Upper lobe of left lung (tissue), 6 donors: ENCODE measurements at places on chromosomes 16 and 17. TPM values are rescaled to one million over a fixed set of nuclear protein-coding genes. Genes with fewer than 3 reads are reported as not detected.

- peak overlapping the region; percentile 95 for H3K27ac ChIP-seq
- no peak for DNase-seq
- H3K4me1 ChIP-seq = peaks cover 20% of the 10 kb centered on the region
- H3K36me3 ChIP-seq = peaks cover 15% of the 10 kb centered on the region
- no peaks in the 10 kb centered on the region for H3K27me3 ChIP-seq
Observed at GRCh38 chr17:7915179-7915610, 894 bp downstream of the RNF227 start.

DNA sequence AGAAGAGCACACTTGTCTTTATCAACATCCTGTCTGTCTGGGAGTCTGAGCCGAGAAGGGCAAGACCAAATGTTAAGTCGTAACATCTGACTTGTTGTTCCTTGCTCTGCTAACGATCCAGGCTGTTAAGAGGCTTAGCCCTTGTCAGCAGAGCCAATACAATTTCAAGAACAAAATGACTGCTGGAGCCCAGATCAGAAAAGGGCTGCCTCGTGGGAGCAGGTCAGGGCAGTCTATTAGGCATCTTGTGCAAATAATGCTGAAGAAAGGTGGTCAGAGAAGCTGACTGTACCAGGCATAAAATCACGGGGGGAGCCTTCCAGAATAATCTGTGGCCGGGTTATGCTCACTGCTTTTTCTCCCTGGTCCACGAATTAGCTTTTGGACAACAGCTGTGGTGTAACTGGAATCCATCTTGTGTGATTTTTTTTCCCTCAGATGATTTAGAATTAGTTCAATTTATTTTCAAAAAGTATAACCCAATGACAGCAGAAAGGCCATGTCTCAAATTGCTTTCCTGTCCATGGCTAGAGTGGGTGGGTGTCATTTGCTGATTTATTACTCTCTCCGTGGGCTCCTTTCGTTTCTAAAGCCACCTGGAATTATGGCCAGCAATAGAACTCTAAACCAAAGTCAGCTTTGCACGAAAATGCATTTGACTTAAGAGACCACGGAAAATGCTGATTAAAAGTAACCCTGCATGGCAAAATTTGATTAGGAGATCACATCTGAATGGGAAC is 221.1 kb upstream of the HSBP1 start:
- H3K27ac ChIP-seq = no peak overlapping the region
- no peak for DNase-seq
- H3K4me3 ChIP-seq = no peak overlapping the region
- H3K36me3 ChIP-seq = no peaks in the 10 kb centered on the region

Gene TNFRSF12A
- 56.6 TPM for total RNA-seq

DNA sequence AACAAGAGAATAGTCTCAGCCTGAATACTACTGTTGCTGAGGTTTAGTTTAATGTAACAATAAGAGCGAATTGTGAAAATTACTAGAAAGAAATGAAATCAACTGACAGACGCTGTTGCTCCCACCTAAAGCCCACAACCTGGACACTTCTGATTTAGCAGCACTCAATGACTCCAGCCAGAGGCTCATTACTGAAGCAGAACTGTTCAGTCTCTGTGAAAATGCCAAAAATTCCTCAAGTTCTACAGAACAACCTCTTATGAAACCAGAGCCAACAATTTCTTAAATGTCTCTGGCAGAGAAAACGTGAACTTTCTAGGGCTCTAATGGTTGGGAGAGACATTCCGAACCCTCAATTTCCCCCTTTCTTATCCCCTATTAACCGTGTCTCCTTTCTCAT is 9.9 kb downstream of the PSME3IP1 start:
- H3K4me1 ChIP-seq = peaks cover 11% of the 10 kb centered on the region
- no peak for DNase-seq
- no peak overlapping the region for H3K27ac ChIP-seq
- no peak overlapping the region for H3K4me3 ChIP-seq
- no peaks in the 10 kb centered on the region for H3K27me3 ChIP-seq

- H3K27ac ChIP-seq = no peak overlapping the region
- H3K36me3 ChIP-seq = no peaks in the 10 kb centered on the region
- H3K4me3 ChIP-seq = no peak overlapping the region
Observed at GRCh38 chr16:17323171-17323570, 147.6 kb downstream of the XYLT1 start.

Gene TEX14
- total RNA-seq = 1.0 TPM

GRCh38 chr17:75791254-75791653 is 6.6 kb downstream of the UNK start:
- no peaks in the 10 kb centered on the region for H3K27me3 ChIP-seq
- no peak for DNase-seq
- no peak overlapping the region for H3K4me3 ChIP-seq
- H3K36me3 ChIP-seq = no peaks in the 10 kb centered on the region

Gene GLYR1
- total RNA-seq = 110 TPM
